ENCODE measurements at places on chromosomes 1 and 21.
A peak's percentile ranks its signal among the peaks of the same experiment; 100 is the strongest.

- DNase-seq: no peak
Observed at GRCh38 chr1:55635856-55636255, 420.7 kb upstream of the USP24 start.

DNA sequence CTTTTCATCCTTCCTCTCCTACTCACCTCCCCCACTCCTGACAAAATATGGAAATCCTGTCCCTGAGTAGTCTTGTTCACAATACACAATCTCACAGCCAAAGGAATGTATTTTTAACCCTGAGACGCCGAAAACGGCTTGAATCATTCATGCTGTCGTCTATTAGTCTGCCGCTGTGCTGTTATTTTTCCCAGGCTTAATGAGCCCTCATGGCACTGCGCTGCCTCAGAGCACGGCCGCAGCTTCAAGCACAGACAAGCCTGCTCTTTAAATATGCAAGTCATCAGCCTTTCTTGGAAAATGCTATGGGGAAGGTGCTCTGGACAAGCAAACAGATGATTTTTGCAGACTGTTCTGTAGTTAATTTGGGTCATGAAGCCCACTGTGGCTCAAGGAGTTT lies 302.7 kb downstream of the DISC1 start:
- peak; percentile 79 for DNase-seq

DNA sequence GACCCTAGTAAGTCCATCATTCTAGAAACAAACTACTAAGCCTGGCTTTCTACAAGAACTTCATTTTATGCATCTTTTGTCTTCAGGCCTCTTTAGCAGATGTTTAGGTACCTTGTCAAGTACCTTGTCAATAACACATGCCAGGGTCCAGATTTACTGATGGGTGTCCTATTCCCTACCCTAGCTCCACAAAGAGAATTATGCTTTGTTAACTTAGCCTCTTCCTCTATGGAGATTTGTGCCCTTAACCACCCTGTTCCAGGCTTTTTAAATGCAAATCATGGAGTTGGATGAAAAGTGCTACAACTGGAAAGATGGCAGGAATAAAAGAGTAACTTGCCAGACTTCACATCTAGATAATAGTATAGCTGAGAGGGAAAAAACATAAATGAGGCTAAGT lies 42.7 kb downstream of the SPATA46 start:
- no peak for DNase-seq

DNA sequence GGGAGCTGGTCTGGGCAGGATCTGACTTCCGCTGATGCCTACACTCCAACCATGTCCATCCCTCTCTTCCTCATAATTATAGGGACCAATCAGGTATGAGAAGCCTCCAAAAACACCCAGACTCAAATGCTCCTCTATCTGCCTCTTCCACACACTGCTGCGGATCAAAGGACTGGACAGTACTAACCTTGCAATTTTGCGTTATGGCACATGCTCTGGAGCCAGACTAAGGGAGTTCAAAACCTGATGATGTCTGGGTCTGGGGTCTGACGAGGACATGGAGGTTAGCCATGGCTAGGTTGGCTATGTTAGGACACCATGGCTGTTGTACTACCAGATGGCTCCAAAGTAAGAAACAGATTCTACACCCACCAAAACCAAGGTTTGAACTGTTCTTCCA lies 10.3 kb downstream of the GPN2 start:
- DNase-seq: no peak

Data from retina (tissue), 1 donor.